ENCODE measurements at places on chromosomes 7 and 10.

- DNase-seq: no peak
Measured at GRCh38 chr7:130996833-130997231, 262.8 kb upstream of the KLF14 start.

- no peak for DNase-seq
Measured at GRCh38 chr7:2688409-2689342, 674 bp downstream of the AMZ1 start.

GRCh38 chr10:42866115-42866995, 83.8 kb downstream of the BMS1 start:
- peak; percentile 92 for DNase-seq

GRCh38 chr10:130905386-130905785, 406.1 kb downstream of the TCERG1L start:
- no peak for DNase-seq

- DNase-seq: no peak
Measured at GRCh38 chr7:69847921-69848612, 249.8 kb downstream of the AUTS2 start.

- DNase-seq: no peak
Measured at GRCh38 chr10:21737106-21737505, 203.1 kb downstream of the MLLT10 start.

GRCh38 chr10:119222966-119223386, 15.6 kb downstream of the GRK5 start:
- no peak for DNase-seq

GRCh38 chr7:47763063-47763974, 181.4 kb upstream of the TNS3 start:
- peak; percentile 76 for DNase-seq

DNA sequence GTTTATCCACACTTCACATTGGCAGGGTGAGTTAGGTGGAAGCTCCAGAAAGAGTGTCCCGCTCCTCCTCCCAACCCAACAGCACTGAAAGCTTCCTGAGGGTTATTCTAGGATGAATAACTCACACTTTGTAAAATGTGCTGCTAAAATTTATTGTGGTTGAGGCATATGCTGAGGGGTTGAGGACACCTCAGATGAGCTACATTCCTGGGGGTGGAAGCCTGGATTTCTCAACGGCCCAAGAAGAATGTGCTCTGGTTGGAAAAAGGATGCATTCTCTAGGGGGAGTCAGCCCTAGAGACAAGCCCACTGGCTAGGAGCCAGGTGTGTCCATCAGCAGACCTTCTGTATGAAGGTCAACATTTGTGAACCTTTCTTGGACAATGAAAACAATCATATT, 91.5 kb upstream of the PDE1C start:
- DNase-seq: peak; percentile 74

GRCh38 chr10:17199351-17199804, 2.1 kb downstream of the TRDMT1 start:
- DNase-seq: no peak

- no peak for DNase-seq
Measured at GRCh38 chr7:30468041-30468440, 10.5 kb downstream of the NOD1 start.

DNA sequence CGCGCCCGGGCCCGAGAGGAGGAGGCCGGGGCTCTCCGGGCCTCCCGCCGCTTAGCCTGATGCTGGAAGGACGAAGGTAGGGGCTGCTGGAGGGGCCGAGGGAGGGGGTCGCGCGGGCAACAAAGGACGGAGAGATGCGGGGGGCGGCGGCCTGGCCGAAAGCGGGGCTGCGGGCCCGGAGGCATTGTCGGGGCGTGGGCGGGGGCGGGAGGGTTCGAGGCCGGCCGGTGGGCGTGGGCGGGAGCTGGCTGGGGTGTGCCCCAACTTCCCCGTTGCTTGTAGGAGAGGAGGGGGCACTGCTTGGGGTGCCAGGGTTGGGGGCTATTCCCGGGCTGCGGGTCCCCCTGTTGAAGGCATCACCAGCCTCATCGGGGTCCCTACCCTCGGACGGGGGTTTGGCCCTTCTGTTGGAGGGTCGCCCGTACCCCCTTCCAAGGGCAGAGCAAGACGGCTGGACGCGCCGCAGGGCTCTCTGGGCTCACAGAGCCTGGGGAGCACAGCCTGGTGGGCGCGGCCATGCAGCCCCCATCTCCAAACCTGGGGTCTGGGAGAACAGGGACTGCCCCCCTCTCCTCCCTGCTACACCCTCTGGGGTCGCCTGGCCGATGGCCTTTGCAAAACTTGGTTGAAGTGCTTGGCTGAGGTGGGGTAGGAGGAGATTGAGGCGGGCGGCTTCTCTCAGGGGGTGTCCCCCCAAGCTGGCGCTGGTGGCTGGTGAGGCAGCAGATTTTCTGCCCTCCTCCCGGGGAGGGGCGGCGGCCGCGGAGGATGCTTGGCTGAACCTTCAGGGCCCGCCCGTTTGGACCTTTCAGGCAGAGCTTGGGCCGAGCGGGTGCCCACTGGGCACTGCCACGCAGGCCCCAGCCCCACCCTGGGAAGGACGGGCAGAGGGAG, 699 bp downstream of the CLIP2 start:
- peak; percentile 61 for DNase-seq

DNA sequence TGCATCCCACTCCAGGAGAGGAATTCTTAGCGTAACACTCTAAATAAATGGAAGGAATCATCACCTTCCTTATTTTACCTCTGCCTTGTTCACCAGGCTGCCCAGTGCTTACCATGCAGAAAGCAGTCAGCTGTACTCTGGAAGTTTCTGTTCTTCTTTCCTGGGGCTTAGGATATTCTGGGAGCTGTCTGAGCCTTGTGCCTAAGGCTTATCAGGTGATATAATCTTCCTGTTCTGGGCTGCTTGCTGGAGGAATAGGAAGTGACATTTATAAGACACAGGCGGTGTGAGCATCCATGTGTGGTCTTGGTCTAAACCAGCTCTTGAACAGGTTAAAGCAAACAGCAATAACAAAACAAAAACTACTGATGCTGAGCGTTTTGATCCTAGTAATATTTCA, 13.5 kb downstream of the KCTD7 start:
- no peak for DNase-seq

DNA sequence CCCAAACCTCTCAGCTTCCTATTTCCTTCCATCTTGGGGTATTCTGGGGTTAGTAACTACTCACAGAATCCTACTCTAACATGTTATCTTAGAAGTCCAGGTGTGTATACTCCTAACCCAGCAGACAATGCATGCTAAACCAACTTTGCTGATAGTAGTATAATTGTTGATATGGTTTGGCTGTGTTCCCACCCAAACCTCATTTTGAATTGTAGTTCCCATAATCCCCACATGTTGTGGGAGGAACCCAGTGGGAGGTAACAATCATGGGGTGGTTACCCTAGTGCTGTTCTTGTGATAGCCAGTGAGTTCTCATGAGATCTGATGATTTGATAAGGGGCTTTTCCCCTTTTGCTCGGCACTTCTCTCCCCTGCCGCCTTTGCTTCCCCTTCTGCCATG, 135.1 kb downstream of the CHRM2 start:
- no peak for DNase-seq

DNA sequence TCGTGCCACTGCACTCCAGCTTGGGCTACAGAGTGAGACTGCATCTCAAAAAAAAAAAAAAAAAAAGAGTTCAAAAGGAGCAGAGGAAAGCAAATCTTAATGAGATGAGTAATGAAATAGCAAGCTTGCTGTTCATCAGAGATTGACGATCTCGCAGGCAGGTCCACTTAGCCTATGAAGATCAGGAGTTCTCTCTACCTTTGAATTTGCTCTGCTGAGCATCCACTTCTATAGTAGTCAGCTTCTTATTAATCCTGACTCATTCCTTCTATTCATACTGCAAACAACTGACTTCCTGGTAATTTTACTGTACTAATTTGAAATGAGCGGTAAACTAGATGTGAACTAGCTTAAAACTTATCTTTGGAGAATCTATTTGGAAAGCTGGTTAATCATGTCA, 1014.6 kb downstream of the GATA3 start:
- peak; percentile 6 for DNase-seq

DNA sequence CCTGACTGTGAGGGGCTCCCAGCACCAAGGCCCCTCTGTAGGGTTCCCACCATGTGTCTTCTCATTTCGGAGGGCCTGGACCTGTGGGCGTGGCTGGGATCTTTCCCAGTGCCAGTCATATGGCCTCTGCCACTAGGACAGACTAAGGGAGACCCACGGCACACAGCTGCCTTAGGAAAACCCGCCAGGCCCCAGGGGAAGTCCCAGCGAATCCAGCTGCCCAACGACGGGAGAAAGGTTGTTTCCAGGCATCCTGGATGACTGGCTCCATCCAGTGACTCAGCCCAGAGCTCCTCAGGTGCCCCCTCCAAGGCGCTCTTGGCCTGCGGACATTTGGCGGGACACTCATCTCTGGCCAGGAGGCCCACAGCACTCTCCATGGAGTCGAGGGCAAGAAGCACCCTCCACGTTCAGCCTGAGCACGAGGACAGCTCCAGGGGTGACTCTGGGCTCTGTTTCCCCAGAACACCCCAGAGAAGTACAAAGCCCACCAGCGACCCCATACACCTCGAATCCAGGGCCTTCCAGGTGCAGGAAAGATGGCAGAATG, 39.9 kb downstream of the PWWP2B start:
- DNase-seq: no peak

DNA sequence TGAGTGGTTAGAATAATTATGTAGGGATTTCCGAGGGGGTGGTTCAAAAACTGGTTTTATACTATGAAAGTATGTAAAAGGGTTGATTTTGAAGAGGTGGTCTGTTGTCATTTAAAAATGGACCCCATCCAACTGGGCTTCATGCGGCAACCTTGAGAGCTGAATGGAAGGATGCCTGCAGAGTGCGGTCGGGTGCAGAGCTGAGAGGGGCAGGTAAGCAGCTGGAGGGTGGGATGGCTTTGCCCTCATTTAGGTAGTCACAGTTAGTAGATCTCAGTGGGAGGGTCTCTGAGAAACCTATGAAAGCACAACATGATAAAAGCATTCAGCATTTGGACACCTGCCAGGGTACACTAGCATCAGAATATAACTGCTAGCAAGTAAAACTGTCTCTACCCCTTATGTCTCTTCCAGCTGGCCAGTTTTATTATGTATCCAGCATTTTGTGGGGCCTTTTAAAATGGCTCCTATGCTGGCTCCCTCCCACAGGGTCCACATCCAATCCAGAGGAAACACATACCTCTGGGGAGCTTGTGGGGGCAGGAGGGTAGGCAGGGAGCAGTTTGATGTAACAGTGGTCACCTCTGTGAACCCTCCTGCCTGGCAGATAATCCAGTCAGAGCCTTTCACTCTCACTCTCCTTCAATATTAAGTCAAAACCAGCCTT, 75.9 kb upstream of the MAGI2 start:
- DNase-seq: peak; percentile 58

- no peak for DNase-seq
Measured at GRCh38 chr7:27689591-27690164, 27.0 kb upstream of the HIBADH start.

- no peak for DNase-seq
Measured at GRCh38 chr7:72437610-72438009, 25.5 kb upstream of the CALN1 start.

GRCh38 chr7:92987095-92987494, 130.7 kb downstream of the SAMD9 start:
- DNase-seq: no peak

Data from urothelium cell line (cell line).